ENCODE measurements at places on chromosomes 2 and 18. TPM values are rescaled to one million over a fixed set of nuclear protein-coding genes. Genes with fewer than 3 reads are reported as not detected.
A peak's percentile ranks its signal among the peaks of the same experiment; 100 is the strongest.

Gene WDR75
- 24.3 TPM for total RNA-seq

Gene CNGA3
- not detected for total RNA-seq

Gene AMER3
- not detected for total RNA-seq

Gene NXPH2
- not detected for total RNA-seq

Gene ADD2
- total RNA-seq, result 0.56 TPM

DNA sequence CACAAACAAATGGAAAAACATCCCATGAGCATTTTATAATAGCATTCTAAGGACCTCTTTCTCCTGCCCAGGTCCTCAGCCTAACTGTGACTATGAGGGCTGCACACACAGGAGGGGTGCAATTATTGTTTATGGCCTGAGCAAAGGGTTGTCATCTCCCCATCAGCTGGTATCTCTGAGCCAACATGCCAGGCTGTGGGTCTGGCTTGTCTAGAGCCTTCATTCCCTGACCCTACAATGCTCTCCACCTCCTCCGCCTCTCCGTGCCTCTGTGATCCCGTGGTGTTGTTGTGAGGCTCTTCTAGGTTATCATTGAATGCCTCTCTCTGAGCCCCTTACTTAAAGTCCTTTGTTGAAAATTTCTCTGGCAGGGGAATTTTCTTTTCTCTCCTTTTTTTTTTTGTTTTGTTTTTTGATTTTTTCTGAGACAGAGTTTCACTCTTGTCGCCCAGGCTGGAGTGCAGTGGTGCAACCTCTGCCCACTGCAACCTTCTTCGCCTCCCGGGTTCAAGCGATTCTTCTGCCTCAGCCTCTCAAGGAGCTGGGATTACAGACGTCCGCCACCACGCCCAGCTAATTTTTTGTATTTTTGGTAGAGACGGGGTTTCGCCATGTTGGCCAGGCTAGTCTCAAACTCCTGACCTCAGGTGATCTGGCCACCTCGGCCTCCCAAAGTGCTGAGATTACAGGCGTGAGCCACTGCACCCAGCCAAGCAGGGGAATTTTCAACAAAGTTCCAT, 126.4 kb downstream of the SMAD7 start:
- no peak for ATAC-seq

DNA sequence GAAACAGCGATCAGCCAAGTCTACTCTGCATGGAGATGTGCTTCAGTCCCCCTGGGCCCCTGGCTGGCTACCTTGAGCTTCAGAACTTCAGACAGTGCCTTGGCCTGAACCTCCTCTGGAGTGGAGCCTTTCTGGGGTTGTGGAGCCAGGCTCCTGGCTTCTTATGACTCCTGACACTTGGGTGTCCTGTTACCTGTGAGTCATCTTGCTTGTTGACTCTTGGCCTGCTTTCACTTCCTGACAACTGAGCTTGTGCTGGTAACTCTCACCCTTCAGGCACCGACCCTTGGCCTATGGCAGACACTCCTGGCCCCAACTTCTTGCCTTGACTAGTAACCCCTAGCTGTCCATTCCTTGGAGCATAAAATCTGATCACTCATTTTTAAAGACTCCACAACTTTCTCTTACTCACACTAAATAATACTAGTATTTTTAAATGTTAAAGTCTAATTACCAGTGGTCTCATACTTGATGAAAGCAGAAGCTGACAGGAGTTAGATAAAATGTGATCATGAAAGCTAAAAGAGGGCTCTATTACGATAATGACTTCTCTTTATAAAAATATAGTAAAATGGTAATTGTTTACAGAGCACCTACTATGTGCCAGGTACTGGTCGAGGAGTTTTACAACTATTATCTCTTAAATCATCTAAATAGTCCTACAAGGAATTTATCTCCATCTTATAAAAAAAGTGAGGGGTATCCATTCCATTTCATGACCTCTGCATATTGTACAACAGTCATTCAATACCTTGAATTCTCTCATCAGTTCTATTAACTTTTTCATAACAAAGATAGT, 46.3 kb upstream of the VIT start:
- ATAC-seq, result peak; percentile 89

DNA sequence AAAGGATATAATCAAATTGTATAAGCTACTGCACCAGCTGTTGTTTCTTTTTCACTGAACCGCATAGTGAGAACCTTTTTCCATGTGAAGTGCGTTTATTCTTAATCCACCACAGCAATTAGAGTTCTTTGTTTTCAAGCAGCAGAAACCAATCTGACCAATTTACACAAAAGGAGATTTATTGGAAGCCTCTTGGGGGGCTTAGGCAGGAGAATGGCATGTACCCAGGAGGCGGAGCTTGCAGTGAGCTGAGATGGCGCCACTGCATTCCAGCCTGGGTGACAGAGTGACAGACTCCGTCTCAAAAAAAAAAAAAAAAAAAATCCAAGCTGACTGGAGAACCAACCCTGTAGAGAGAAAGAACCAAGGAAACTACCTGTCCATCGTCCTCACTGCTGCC, 10.0 kb downstream of the ADNP2 start:
- no peak for ATAC-seq

- ATAC-seq, result no peak
Measured at GRCh38 chr2:95539290-95539689, 52.5 kb upstream of the TRIM43 start.

GRCh38 chr18:49447810-49448745, 12.4 kb downstream of the DYM start:
- ATAC-seq, result peak; percentile 69

DNA sequence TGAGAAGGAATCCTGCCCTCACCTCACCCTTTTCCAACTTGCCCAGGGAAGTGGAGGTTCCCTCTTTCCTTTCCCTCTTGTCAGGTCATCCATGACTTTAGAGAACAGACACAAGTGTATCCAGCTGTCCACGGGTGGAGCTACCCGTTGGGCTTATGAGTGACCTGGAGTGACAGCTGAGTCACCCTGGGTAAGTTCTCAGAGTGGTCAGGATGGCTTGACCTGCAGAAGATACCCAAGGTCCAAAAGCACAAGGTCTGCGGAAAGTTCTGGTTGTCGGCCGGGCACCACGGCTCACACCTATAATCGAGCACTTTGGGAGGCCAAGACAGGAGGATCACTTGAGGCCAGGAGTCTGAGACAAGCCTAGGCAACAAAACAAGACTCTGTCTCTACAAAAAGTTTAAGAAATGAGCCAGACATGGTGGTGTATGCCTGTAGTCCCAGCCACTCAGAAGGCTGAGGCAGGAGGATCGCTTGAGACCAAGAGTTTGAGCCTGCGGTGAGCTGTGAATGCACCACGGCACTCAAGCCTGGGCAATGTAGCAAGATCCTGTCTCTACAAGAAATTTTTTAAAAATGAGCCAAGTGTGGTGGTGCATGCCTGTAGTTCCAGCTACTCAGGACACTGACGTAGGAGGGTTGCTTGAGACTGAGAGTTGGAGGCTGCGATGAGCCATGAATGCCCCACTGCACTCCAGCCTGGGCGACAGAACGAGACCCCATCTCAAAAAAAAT, 14.0 kb upstream of the CNDP1 start:
- ATAC-seq, result no peak

Measured in esophagus mucosa (tissue), 1 donor.